ENCODE measurements at places on chromosomes 12 and 14.

DNA sequence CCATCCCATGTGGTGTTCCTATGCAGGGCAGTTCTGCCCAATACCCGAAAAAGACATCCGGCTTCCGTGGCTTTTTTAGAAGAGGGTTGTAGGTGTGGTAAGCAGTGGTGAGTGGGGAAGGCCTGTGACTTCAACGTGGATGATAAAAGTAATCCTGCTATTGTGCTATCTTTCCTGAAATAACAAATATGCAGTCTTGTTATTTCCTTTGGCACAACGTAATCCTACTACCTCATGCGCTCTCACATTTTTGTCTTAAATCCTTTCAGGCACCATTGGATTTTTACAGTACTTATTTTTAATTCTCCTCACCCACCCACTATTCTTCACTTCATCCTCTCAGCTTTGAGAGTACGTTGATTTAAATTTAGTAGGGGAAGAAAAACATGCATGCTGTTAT is 96.8 kb downstream of the IPO8 start:
- DNase-seq, result no peak

- no peak for DNase-seq
Observed at GRCh38 chr12:2574355-2574935, 220.3 kb upstream of the FKBP4 start.

- DNase-seq, result no peak
Observed at GRCh38 chr14:54772451-54772881, 130.2 kb downstream of the GCH1 start.

DNA sequence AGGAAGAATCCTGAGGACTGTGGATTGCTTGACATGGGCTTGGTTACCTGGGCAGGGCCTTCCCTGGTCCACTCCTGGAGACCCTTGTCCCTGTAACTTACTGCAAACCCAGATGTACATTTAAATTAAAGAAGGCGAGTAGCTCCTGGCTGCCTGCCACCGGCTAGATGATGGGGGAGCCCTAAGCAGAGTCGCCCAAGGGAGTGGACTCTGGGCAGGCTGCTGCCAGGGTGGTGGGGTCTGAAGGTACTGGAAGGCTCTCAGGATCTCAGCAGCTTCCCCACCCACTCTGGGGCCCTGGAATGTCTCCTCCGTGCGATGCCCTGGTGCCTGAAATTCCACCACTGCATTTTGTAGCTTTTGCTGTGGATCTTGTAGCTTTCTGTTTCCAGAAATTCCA is 74.7 kb downstream of the FBXL14 start:
- DNase-seq, result no peak
